ENCODE measurements at places on chromosomes 6 and 20.

- no peak for DNase-seq
Observed at GRCh38 chr20:13515796-13516558, 122.8 kb downstream of the TASP1 start.

GRCh38 chr20:57509665-57510237, 15.2 kb downstream of the CTCFL start:
- DNase-seq = no peak

DNA sequence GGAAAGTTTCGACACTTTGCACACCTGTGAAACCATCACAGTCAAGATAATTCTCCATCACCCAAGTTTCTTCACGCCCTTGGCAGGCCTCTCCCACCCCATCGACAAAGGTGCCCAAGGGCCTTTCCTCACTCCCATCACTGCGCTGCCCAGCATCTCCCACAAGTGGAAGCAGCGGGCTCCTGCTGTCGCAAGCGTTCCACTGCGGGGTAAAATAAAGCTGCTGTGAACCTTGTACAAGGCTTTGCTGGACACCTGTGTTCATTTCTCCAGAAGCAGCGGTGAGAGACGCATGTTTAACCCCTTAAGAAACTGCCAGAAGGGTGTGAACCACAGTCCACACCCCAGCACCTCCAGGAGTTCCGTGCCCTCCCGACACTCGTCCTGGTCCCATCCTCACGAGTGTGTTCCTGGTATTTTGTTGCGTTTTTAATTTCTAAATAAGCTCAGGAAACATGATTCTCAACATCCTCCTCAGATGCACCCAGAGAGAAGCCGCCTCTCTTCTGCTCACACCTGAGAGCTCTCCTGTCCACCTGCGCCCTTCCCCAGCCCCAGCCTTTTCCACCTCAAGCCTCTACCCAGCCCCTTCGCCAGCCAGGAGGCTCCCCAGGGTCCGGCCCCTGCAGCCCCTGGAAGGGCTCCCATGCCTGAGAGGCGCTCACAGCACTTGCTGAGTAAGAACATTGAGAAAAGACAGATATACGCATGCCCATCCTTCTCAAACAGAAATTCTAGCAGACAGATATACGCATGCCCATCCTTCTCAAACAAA, 97.5 kb downstream of the TAF4 start:
- no peak for DNase-seq

GRCh38 chr6:54515713-54516112, 207.5 kb downstream of the TINAG start:
- DNase-seq = no peak

DNA sequence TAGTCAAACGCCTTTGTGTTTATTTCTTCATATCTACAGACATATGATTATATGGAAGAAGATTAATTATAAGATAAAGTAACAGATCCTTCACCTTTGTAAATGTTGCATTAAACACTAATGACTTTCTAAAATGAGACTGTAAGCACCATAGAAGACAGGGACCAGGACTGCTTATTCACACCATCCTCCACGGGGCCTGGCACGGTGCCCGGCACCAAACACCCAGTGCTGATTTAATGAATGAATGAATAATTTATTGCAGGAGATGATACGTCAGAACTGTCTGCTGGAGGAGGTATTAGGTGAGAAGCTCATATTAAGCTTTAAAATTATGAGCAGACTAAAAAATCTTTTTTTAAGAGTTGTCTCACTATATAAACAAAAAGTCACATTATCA, 88.3 kb downstream of the SLX4IP start:
- DNase-seq = no peak

- DNase-seq = no peak
Observed at GRCh38 chr6:100116411-100117194, 122.6 kb upstream of the MCHR2 start.

- DNase-seq = peak; percentile 25
Observed at GRCh38 chr20:2693286-2694007, 867 bp downstream of the EBF4 start.

DNA sequence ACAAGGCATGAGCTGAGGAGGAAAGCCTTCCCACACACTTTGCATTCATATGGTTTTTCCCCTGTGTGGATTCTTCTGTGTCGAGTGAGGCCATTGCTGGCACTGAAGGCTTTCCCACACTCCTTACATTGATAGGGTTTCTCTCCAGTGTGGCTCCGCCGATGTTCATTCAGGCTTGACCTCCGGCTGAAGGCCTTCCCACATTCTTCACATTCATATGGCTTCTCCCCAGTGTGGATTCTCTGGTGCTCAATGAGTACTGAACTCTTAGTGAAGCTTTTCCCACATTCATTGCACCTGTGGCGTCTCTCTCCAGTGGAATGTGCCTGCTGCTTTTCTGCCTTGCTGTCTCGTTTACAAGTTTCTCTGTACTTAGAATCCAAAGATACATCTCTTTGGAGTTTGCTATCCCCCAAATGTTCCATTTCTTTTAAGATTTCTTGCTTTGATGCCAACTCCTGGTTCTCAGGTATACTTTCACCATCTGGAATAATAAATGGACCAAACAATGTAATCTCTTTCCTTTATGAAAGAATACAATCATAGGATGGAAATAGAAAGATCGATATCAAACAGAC, 9.5 kb downstream of the ZSCAN31 start:
- no peak for DNase-seq

GRCh38 chr20:45181639-45182038, 6.9 kb downstream of the PI3 start:
- DNase-seq = no peak

DNA sequence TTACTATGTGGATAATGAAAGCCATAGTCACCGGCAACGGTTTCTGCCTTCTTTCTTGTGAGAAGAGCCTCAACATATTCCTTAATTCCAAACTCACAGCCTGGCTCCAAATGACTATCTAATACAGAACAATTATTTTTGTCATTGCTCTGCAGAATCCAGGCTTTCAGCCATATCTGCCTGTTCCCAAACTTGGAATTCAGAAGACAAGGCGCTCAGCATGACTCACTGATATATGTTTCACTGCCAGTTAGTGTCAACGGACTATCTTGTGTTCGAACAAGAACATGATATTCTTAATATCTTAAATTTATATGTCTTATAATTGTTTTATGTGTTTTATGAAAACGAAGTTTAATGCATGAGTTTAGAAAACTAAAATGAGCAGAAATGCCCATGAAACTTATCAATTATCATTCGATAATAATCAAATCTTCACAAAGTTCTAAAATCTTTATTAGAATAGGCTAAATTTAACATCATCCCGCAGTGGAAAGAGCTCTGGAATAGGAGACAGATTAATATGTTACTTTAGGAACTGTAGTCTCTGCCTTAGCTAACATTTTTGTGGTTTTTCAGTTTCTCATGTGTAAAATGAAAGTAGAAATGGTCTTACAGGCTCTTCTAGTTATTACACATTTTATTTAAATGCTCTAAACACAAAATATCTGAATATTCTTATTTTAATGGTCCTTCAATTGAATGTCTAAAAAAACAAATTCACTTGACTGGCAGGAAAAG, 669.3 kb upstream of the GJE1 start:
- DNase-seq = no peak

GRCh38 chr6:125507987-125508655, 206.4 kb upstream of the HDDC2 start:
- no peak for DNase-seq

DNA sequence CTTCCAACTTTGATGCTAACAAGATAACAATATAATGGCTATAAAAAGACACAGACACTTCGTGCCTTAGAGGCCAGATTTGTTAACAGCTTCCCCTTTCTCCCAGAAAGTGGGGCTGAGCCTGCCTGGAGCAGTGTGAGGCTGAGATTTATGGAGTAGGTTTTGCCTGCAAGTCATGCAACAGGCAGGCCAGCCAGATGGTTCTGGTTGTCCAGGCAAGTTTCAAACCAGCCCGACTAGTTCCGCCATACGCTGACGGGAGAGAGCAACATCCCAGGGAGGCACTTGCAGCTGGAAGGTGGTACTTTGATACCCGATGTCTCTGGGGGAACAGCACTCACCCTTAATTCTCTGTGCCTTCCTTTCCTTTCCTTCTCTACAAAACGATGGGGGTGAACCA, 81.3 kb upstream of the NAA20 start:
- DNase-seq = no peak

DNA sequence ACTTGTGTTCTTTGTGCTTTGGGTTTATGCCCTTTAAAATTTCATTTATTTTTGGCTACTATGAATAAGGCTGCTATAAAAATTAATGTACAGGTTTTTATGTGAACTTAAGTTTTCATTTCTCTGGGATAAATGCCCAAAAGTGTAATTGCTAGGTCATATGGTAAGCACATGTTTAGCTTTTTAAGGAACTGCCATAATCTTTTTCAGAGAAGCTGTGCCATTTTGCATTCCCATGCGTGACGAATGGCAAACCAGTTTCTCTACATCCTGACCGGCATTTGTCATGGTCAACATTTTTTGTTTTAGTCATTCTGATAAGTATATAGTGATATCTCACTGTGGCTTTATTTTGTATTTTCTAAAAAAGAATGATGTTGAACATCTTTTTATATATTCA, 236.0 kb upstream of the SGK1 start:
- DNase-seq = no peak

GRCh38 chr6:8664070-8664469, 228.7 kb upstream of the SLC35B3 start:
- DNase-seq = no peak

GRCh38 chr6:133631421-133631820, 257.5 kb upstream of the TCF21 start:
- DNase-seq = no peak

GRCh38 chr6:112005013-112005371, 48.9 kb upstream of the CCN6 start:
- DNase-seq = no peak

- DNase-seq = no peak
Observed at GRCh38 chr20:39107741-39108140, 145.6 kb downstream of the DHX35 start.

DNA sequence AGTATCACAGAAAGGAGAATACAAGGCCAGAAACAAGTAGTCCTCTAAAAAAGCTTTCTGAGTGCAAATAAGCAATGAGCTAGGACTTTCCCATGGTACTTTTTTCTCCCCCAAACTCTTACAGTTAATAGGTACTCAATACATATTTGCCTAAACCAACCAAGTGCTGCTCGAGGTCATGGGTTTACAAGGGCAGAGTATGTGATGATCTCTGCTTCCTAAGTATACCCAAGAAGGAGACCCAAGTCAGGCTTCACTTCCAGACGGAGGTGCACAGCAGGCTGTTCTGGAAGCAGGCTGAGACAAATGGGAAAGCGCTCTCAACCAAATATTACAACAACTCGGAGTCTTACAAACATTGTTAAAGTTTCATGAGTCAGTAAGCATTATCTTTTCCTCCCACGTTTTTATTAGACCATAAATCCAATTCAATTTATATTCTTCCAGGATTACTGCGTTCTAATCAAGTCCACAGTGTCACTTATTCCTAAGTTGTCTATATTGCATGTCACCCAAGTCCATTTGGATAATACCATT, 8.1 kb downstream of the FYN start:
- DNase-seq = no peak

- no peak for DNase-seq
Observed at GRCh38 chr20:50726955-50727791, 4.2 kb upstream of the PARD6B start.

GRCh38 chr6:2852921-2853322, 11.3 kb upstream of the SERPINB1 start:
- no peak for DNase-seq

GRCh38 chr6:98924647-98925046, 23.1 kb downstream of the FBXL4 start:
- no peak for DNase-seq

GRCh38 chr6:14985366-14985765, 260.5 kb upstream of the JARID2 start:
- no peak for DNase-seq

DNA sequence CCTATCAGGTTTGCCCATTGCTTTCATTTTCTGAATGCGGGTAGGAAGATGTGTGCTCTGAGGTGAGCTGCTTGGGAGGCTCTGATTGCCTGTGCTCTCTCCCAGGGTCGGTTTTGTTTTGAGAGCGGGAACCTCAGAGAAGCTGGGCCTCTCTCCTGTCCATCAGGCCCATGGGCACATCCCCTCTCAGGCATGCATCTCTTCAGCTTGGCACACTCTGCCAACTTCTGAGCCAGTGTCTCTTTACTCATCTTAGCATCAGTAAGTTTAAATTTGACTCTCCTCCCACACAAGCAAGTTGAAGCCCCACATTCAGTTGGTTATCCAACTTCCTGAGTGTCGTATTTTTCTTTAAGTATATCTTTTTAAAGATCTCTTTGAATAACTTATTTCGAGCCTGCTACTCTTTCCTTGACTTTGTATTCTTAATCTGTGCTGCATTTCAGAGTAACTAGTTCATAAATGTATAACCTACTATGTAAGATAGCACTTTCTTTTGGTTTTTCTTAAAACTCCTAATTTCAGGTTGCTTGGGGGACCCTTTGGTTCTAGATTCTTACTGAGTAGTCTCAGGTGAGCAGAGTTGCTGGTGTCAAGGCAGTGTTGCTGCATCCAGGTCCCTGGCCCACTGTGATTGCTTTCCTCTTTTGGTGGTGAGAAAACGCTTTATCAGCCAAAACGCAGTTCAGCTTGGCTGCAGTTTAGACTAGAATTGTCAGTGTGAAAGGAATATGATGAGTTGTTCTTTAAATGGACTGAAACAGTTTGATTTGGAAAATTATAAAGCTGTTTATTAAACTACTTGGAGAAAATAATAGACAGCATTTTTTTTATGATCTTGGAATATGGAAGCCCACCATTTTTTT, 54.8 kb downstream of the SNX9 start:
- DNase-seq = no peak

DNA sequence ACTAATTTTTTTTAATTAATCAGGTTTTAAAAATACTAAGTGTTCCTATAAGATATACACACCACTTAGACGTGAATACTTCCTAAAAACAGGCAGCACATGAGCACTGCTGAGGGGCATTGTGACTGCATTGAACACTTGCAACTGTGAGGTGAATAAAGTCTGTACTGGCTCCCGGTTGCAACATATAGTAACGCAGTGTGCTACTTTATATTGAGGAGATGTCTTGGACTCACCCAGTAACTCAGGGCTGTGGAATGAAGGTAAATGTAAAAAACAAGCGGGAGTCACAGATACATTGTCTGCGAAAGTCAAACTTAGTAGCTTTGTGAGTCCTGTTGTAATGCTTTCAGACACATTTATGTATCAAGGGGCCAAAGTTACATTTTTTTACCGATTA, 17.0 kb upstream of the HLA-A start:
- no peak for DNase-seq

DNA sequence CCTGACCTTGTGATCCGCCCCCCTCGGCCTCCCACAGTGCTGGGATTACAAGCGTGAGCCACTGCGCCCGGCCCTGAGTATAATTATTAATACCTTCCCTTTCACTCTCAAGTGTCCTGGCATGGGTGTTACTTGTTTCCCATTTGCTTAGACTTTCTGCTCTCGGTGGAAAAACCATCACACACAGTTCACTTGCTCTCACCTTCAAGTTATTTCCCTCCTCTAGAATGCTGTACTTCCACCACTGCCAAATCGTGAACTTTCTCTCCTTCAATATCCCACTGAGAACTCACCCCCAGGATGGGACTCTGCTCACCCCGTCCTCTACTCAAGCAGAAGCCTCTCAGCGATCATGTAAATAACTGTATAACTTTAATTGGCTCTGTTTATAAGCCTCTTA, 4.6 kb upstream of the HIVEP1 start:
- DNase-seq = no peak
